ENCODE measurements at places on chromosomes 2 and 18.

GRCh38 chr2:85439986-85440385, 21.5 kb downstream of the SH2D6 start:
- DNase-seq, result no peak

- no peak for DNase-seq
These were observed 54.4 kb downstream of the SMAD7 start for GRCh38 chr18:48896326-48896874.

DNA sequence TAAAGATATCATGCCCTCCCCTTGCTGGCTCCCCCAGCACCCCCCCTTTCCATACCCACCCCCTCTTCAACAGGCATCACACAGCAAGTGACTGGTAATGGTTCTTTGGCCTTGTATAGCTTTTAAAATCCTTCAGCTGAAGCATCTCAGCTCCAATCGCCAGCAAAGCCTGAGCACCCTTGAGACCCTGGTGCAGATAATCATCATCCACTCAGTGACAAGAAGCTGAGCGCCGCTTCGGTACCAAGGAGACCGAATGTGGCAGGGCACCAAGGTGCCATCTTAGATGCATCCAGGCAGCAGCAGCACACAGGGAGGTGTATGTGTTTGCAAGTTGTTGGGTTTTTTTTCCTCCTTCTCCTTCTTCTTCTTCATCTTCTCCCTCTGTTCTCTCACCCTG, 232.7 kb downstream of the BCL11A start:
- no peak for DNase-seq

DNA sequence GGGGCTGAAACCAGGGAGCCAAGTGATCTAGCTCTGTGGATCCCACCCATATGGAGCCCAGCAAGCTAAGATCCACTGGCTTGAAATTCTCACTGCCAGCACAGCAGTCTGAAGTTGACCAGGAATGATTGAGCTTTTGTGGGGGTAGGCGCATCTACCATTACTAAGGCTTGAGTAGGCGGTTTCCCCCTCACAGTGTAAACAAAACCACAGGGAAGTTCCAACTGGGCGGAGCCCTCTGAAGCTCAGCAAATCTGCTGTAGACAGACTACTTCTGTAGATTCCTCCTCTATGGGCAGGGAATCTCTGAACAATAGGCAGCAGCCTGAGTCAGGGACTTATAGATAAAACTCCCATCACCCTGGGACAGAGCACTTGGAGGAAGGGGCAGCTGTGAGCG, 96.7 kb downstream of the CCDC148 start:
- DNase-seq, result no peak

DNA sequence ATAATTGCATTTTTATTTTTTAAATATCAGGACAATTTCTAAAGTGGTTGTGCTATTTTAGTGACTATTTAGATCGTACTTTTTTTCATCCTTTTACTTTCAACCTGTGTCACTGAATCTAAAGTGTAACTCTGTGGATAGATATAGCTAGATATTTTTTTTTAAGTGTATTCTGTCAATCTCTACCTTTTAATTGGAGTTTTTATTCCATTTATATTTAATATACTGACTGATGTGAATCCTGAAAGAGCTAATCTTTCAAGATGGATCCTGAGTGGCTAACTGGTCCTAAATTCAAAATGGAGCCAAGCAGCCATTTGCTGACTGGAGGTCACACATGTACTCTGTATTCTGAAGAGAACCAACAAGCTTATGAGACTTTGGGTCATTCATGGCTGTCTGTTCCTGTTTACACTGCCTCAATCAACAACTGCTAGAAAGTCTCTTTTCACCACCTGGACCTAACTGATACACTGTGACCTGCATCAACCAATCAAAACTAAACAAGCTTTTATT, 4.6 kb upstream of the PSMD14 start:
- no peak for DNase-seq

Measured in NCI-H345 (cell line).